ENCODE measurements at places on chromosomes 7 and 10. TPM values are rescaled to one million over a fixed set of nuclear protein-coding genes. Genes with fewer than 3 reads are reported as not detected.

STK31 gene
- total RNA-seq, result 0.40 TPM

IKZF1 gene
- 1.6 TPM for total RNA-seq

SPAG6 gene
- total RNA-seq, result 4.6 TPM

ADAM8 gene
- total RNA-seq, result 1.4 TPM

DENND11 gene
- total RNA-seq, result 8.7 TPM

PVRIG gene
- total RNA-seq, result 0.13 TPM

NDUFB8 gene
- total RNA-seq, result 169 TPM

GJC3 gene
- 0.53 TPM for total RNA-seq

TMEM140 gene
- total RNA-seq, result 1.3 TPM

ICA1 gene
- total RNA-seq, result 4.7 TPM

DNA sequence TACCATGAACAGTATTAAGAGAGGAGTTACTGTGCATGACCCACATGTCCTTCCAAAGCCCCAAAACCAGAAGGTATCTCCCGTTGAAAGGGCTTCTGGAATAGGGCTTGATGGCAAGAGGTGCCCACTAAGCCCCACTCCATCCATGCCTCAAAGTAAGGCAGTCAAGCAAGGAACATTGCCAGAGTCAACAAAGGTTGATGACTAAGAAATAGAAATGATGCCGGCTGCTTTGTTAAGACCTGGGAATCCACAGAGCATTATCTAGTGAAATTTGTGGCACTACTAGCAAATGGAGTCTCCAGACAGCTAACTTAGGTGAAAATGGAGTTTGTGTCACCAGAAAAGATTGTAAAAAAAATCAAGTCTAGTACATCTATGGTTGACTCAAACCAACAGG lies 6.2 kb downstream of the SFR1 start:
- no peak overlapping the region for H3K4me3 ChIP-seq
- no peaks in the 10 kb centered on the region for H3K36me3 ChIP-seq
- no peak for DNase-seq
- H3K4me1 ChIP-seq, result no peaks in the 10 kb centered on the region
- H3K27ac ChIP-seq, result no peak overlapping the region

- H3K27me3 ChIP-seq, result peaks cover 3% of the 10 kb centered on the region
- H3K4me1 ChIP-seq, result peaks cover 13% of the 10 kb centered on the region
- H3K36me3 ChIP-seq, result no peaks in the 10 kb centered on the region
Measured at GRCh38 chr10:71611131-71611530, 108.4 kb downstream of the C10orf105 start.

- H3K27me3 ChIP-seq, result no peaks in the 10 kb centered on the region
- peaks cover 13% of the 10 kb centered on the region for H3K4me1 ChIP-seq
- no peaks in the 10 kb centered on the region for H3K36me3 ChIP-seq
- peak; percentile 85 for DNase-seq
- peak overlapping the region; percentile 47 for H3K27ac ChIP-seq
Measured at GRCh38 chr7:69367780-69368179, 230.5 kb upstream of the AUTS2 start.

DNA sequence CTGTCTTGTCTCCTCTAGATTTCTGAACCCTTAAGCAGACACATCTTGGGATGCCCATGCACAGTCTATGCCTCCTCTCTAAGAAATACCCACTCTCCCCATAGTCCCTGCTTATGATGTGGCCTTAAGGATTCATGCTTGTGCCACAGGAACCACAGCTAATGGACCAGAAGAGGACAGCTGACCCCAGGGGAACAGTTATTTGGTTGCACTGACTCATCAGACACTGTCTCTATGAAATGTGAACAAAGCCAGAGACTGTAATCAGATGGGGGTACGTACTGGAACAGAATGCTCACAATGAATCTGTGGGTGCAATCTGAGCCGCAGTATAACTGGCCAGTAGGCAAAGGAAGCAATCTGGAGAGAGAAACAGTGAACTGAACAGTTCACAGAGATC lies 121.9 kb downstream of the USP6NL start:
- DNase-seq, result no peak
- H3K4me1 ChIP-seq, result no peaks in the 10 kb centered on the region
- H3K36me3 ChIP-seq, result peaks cover 9% of the 10 kb centered on the region
- H3K27ac ChIP-seq, result no peak overlapping the region
- no peaks in the 10 kb centered on the region for H3K27me3 ChIP-seq

- no peak overlapping the region for H3K4me3 ChIP-seq
- no peak for DNase-seq
- no peaks in the 10 kb centered on the region for H3K4me1 ChIP-seq
- H3K27me3 ChIP-seq, result peaks cover 5% of the 10 kb centered on the region
- H3K36me3 ChIP-seq, result no peaks in the 10 kb centered on the region
- H3K27ac ChIP-seq, result no peak overlapping the region
Measured at GRCh38 chr10:1659221-1659791, 78.0 kb downstream of the ADARB2 start.

GRCh38 chr7:149791-150636 lies 42.4 kb upstream of the FAM20C start:
- H3K4me1 ChIP-seq, result peaks cover 13% of the 10 kb centered on the region
- H3K27me3 ChIP-seq, result no peaks in the 10 kb centered on the region
- peak overlapping the region; percentile 97 for H3K27ac ChIP-seq
- no peaks in the 10 kb centered on the region for H3K36me3 ChIP-seq
- H3K4me3 ChIP-seq, result peak overlapping the region; percentile 49
- DNase-seq, result peak; percentile 61

GRCh38 chr7:16115374-16115773 lies 306.0 kb downstream of the CRPPA start:
- H3K27me3 ChIP-seq, result no peaks in the 10 kb centered on the region
- no peaks in the 10 kb centered on the region for H3K4me1 ChIP-seq
- no peaks in the 10 kb centered on the region for H3K36me3 ChIP-seq
- DNase-seq, result no peak

DNA sequence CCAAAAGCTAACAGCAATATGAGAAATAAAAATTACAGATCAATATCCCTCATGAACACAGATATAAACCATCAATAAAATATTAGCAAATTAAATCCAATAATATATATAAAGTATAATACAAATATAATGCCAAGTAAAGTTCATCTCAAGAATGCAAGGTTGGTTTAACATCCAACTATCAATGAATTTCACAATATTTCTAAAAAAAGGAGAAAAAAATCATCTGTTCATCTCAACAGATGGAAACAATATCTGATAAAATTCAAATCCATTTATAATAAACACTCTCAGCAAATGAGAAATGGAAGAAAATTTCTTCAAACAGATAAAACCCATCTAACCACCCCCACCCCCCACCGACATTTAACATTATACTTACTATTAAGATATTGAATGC lies 86.9 kb downstream of the SIRT1 start:
- H3K4me3 ChIP-seq, result no peak overlapping the region
- H3K27me3 ChIP-seq, result no peaks in the 10 kb centered on the region
- H3K4me1 ChIP-seq, result no peaks in the 10 kb centered on the region
- peaks cover 21% of the 10 kb centered on the region for H3K36me3 ChIP-seq
- no peak for DNase-seq

GRCh38 chr10:49163741-49164140 lies 24.4 kb downstream of the TMEM273 start:
- peaks cover 24% of the 10 kb centered on the region for H3K4me1 ChIP-seq
- no peaks in the 10 kb centered on the region for H3K27me3 ChIP-seq
- DNase-seq, result no peak
- no peaks in the 10 kb centered on the region for H3K36me3 ChIP-seq

- no peaks in the 10 kb centered on the region for H3K4me1 ChIP-seq
- no peaks in the 10 kb centered on the region for H3K27me3 ChIP-seq
- H3K36me3 ChIP-seq, result no peaks in the 10 kb centered on the region
- no peak for DNase-seq
- no peak overlapping the region for H3K27ac ChIP-seq
Measured at GRCh38 chr7:66296557-66296956, 91.4 kb downstream of the TPST1 start.

GRCh38 chr7:105014693-105015389 lies 836 bp downstream of the KMT2E start:
- H3K4me1 ChIP-seq, result peaks cover 3% of the 10 kb centered on the region
- peak overlapping the region; percentile 100 for H3K27ac ChIP-seq
- no peaks in the 10 kb centered on the region for H3K27me3 ChIP-seq
- peak; percentile 82 for DNase-seq
- peaks cover 2% of the 10 kb centered on the region for H3K36me3 ChIP-seq
- H3K4me3 ChIP-seq, result peak overlapping the region; percentile 98

DNA sequence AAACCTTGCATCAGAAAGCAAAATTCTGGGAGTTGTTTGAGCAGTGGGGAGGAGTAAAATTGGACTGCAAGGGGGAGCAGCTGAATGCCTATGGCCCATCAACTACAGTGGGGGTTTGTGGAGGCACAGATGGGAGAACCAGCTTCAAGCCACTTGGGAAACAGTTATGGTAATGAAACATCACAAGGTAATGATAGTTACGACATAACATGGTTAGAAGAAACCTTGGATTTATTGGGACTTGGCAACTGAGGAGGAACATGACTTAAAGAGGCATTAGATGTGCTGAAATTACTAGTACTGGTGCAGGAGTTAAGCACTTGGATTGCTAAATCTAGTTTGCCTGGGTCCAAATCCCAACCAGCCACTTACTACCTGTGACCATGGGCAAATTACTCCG lies 868.4 kb downstream of the KCNMA1 start:
- no peaks in the 10 kb centered on the region for H3K27me3 ChIP-seq
- H3K27ac ChIP-seq, result peak overlapping the region; percentile 11
- no peak for DNase-seq
- no peaks in the 10 kb centered on the region for H3K36me3 ChIP-seq

GRCh38 chr10:19825700-19826099 lies 9.5 kb downstream of the PLXDC2 start:
- H3K27me3 ChIP-seq, result no peaks in the 10 kb centered on the region
- H3K4me1 ChIP-seq, result peaks cover 18% of the 10 kb centered on the region
- peaks cover 3% of the 10 kb centered on the region for H3K36me3 ChIP-seq
- H3K27ac ChIP-seq, result no peak overlapping the region
- H3K4me3 ChIP-seq, result no peak overlapping the region

DNA sequence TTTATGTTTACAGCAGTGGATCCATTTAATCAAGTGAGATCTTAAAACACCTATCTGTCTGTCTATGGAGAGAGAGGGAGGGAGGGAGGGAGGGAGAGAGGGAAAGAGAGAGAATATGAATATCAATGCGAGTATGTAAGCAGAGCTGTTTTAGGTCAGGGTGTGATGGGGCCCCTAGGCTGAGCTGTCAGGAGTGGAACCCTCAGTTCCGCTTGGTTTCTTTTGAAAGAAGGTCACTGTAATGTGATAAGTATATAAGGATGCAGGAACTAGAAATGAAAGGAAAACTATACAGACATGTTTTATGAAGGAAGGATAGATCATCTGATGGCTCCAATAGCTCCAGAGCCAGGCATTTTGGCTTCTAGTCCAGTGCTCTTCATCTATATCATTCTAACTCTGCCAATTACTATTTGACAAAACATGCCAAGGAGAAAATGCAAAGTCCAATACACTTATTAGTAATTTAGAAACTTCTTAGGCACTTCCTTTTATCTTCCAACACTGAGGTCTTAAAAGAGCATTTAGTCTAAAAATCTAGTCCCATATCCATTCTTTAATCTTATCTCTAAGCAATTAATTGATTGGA lies 70.3 kb downstream of the NRCAM start:
- H3K4me3 ChIP-seq, result no peak overlapping the region
- H3K27ac ChIP-seq, result no peak overlapping the region
- H3K4me1 ChIP-seq, result no peaks in the 10 kb centered on the region
- H3K36me3 ChIP-seq, result no peaks in the 10 kb centered on the region
- no peak for DNase-seq

- no peaks in the 10 kb centered on the region for H3K36me3 ChIP-seq
- H3K27me3 ChIP-seq, result peaks cover 6% of the 10 kb centered on the region
Measured at GRCh38 chr10:71060476-71061426, 151.6 kb upstream of the UNC5B start.

DNA sequence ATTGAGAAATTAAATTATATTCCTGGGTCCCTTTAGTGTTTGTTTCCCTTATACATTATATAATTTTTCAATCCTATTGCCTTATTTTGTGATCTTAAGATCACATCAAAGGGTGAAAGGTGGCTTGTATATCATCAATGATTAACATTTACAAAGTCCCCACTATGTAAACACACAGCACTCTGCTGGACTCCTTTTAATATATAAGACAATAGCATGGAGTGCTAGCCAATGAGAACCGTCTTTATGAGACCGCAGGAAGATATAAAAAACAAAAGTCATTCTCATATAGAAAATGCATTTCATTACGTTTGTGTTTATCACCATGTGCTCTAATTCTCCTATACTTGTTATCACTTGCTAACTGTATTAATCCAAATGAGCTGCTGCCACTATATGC lies 108.5 kb downstream of the HOXA1 start:
- no peak overlapping the region for H3K4me3 ChIP-seq
- H3K4me1 ChIP-seq, result no peaks in the 10 kb centered on the region
- H3K27ac ChIP-seq, result no peak overlapping the region
- no peaks in the 10 kb centered on the region for H3K36me3 ChIP-seq
- DNase-seq, result no peak
- no peaks in the 10 kb centered on the region for H3K27me3 ChIP-seq

DNA sequence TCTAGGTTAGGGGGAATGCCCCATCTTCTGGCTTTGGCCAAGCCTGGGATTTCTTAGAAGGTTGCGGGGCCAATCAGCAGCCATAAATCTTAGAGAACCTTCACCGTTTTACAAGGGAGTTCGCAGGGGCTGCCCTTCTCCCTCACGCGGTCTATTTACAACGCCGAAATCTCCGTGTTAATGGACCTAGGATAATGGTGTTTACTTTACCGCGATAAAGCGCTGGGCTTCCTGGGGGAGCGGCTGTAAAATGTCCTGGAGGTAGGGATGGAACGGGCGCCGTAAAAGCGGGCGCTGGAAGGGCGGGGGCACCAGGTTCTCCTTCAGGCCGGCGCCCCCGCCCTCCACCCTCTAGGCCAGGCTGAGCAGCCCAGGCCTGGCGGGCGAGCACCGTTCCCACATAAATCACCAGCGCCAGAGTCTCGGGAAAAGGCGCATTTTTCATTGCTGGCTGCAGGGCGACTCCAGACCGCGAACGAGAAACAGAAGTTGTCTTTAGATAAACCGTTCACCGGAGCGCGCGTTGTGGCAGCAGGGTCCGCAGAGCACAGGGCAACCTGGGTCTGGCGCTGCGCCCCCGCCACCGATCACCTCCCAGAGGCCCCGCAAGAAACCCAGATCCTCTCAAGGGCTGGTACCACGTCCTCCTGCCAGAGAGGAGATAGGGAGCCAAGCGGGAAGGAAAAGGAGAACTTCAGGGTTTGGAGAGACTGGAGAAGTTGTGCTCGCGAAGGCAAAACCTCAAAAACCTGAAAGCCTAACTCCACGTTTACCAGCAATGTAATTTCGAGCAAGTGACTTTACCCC lies 12.5 kb upstream of the NKX2-3 start:
- H3K27me3 ChIP-seq, result peaks cover 73% of the 10 kb centered on the region
- H3K36me3 ChIP-seq, result no peaks in the 10 kb centered on the region
- no peak overlapping the region for H3K27ac ChIP-seq
- DNase-seq, result no peak

GRCh38 chr7:55593515-55594318 lies 21.4 kb upstream of the VOPP1 start:
- H3K36me3 ChIP-seq, result no peaks in the 10 kb centered on the region
- H3K4me3 ChIP-seq, result no peak overlapping the region
- DNase-seq, result peak; percentile 39
